ENCODE measurements at places on chromosomes 1 and 21. TPM values are rescaled to one million over a fixed set of nuclear protein-coding genes. Genes with fewer than 3 reads are reported as not detected.
A peak's percentile ranks its signal among the peaks of the same experiment; 100 is the strongest.

LAMB3 gene
- total RNA-seq = 0.58 TPM

CNKSR1 gene
- total RNA-seq = 5.6 TPM

RCSD1 gene
- total RNA-seq = 2.3 TPM

FABP3 gene
- 3.3 TPM for total RNA-seq

TEX38 gene
- not detected for total RNA-seq

SYT6 gene
- total RNA-seq = 0.23 TPM

CA14 gene
- 3.0 TPM for total RNA-seq

TNN gene
- total RNA-seq = not detected

TCEA3 gene
- 103 TPM for total RNA-seq

ESPN gene
- total RNA-seq = 0.51 TPM

TSPAN1 gene
- 0.61 TPM for total RNA-seq

GRCh38 chr21:15486460-15487195, 243.2 kb upstream of the USP25 start:
- no peak overlapping the region for H3K27ac ChIP-seq
- H3K27me3 ChIP-seq = no peaks in the 10 kb centered on the region
- DNase-seq = no peak
- H3K4me1 ChIP-seq = no peaks in the 10 kb centered on the region
- H3K36me3 ChIP-seq = no peaks in the 10 kb centered on the region

GRCh38 chr1:234842726-234843641, 233.0 kb upstream of the IRF2BP2 start:
- H3K4me1 ChIP-seq = no peaks in the 10 kb centered on the region
- H3K27me3 ChIP-seq = no peaks in the 10 kb centered on the region
- no peak for DNase-seq
- H3K4me3 ChIP-seq = no peak overlapping the region

GRCh38 chr1:236575523-236575922, 28.8 kb downstream of the HEATR1 start:
- no peak overlapping the region for H3K27ac ChIP-seq
- no peaks in the 10 kb centered on the region for H3K36me3 ChIP-seq
- no peaks in the 10 kb centered on the region for H3K27me3 ChIP-seq
- H3K4me3 ChIP-seq = no peak overlapping the region
- no peak for DNase-seq

- H3K36me3 ChIP-seq = no peaks in the 10 kb centered on the region
- H3K27me3 ChIP-seq = no peaks in the 10 kb centered on the region
- no peaks in the 10 kb centered on the region for H3K4me1 ChIP-seq
- DNase-seq = no peak
- H3K4me3 ChIP-seq = no peak overlapping the region
Observed at GRCh38 chr1:54826226-54826816, 25.2 kb upstream of the TTC22 start.

GRCh38 chr1:17520041-17520440, 19.5 kb upstream of the ARHGEF10L start:
- no peak for DNase-seq
- no peak overlapping the region for H3K4me3 ChIP-seq
- peaks cover 2% of the 10 kb centered on the region for H3K4me1 ChIP-seq
- H3K36me3 ChIP-seq = no peaks in the 10 kb centered on the region
- no peak overlapping the region for H3K27ac ChIP-seq

DNA sequence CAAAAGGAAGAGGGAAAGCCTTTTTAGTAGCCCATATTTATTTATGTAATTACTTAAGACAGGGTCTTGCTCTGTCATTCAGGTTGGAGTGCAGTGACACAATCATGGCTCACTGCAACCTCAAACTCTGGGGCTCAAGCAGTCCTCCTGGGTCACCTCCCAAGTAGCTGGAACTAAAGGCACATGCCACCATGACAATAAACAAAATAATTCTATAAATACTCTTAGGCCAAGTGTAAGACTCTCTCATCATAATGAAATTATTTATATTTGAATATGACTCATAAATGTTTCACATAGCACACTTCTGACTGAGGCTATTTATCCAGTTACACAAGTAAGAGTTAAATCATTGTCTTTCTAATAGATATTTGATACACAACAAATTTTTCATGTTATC, 314.7 kb downstream of the AMY1C start:
- H3K27ac ChIP-seq = no peak overlapping the region
- H3K27me3 ChIP-seq = no peaks in the 10 kb centered on the region
- H3K4me1 ChIP-seq = no peaks in the 10 kb centered on the region
- DNase-seq = no peak

GRCh38 chr21:28464095-28464494, 528.6 kb downstream of the LTN1 start:
- no peak for DNase-seq
- no peaks in the 10 kb centered on the region for H3K4me1 ChIP-seq
- no peak overlapping the region for H3K27ac ChIP-seq
- H3K27me3 ChIP-seq = no peaks in the 10 kb centered on the region

- H3K27ac ChIP-seq = no peak overlapping the region
- H3K4me3 ChIP-seq = no peak overlapping the region
- no peaks in the 10 kb centered on the region for H3K27me3 ChIP-seq
Observed at GRCh38 chr21:25837533-25838265, 102.9 kb downstream of the GABPA start.

GRCh38 chr21:27023186-27023585, 56.3 kb upstream of the ADAMTS5 start:
- DNase-seq = no peak
- no peak overlapping the region for H3K27ac ChIP-seq
- H3K36me3 ChIP-seq = no peaks in the 10 kb centered on the region
- no peaks in the 10 kb centered on the region for H3K4me1 ChIP-seq

DNA sequence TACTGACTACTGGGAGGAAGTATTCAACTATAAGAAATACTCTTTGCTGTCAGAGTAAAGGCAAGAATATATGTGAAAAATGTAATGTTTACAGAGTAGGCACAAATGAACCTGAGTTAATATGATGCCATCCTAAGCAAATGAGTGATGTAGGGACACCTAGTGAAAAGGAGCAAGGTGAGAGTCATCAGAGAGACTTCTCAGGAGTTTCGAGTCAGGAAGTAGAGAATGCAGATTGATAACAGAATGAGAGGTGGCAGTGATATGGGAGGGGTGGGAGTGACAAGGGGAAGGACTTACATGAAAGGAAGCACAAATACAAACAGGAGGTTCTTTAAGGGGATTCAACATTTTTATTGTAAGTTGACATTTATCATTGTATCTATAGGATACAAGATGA, 10.2 kb downstream of the PRCC start:
- H3K4me1 ChIP-seq = peaks cover 11% of the 10 kb centered on the region
- no peak overlapping the region for H3K27ac ChIP-seq
- no peak for DNase-seq
- H3K36me3 ChIP-seq = no peaks in the 10 kb centered on the region
- no peaks in the 10 kb centered on the region for H3K27me3 ChIP-seq
- H3K4me3 ChIP-seq = no peak overlapping the region

GRCh38 chr21:36337099-36337509, 17.1 kb downstream of the MORC3 start:
- no peak overlapping the region for H3K4me3 ChIP-seq
- no peaks in the 10 kb centered on the region for H3K27me3 ChIP-seq
- peaks cover 3% of the 10 kb centered on the region for H3K4me1 ChIP-seq

- no peak overlapping the region for H3K4me3 ChIP-seq
- no peak overlapping the region for H3K27ac ChIP-seq
- H3K36me3 ChIP-seq = no peaks in the 10 kb centered on the region
- no peaks in the 10 kb centered on the region for H3K4me1 ChIP-seq
- DNase-seq = no peak
Observed at GRCh38 chr1:116587501-116588227, 16.8 kb upstream of the CD58 start.

DNA sequence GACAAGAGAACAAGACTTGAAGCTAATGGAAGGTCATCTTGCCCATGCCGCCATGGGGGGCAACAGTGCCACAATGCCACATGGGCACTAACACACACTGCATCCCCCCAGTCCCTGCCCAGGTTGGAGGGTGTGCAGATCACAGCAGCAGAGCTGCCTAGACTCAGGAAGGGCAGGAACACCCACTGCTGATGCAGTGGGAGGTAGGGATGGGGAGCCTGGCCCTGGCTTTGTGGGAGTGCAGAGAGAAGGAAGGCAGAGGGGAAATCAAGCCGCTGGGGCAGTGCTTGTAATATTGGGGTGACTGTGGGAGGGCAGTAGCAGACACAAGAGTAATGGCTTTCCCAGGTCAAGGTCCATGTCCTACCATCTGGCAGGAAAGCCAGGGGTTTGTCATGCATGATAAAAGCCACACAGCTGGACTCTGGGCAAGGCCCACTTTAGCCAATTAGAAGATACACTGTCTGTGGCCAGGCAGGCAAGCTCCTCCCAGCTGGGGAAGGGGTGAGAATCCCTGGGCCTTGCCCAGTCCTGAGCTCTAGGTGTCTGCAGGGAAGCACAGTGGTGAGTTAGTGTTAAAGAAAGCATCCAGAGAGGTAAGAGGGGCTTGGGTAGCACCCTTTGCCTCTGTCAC, 25.4 kb upstream of the MEF2D start:
- H3K4me3 ChIP-seq = no peak overlapping the region
- no peaks in the 10 kb centered on the region for H3K27me3 ChIP-seq
- no peaks in the 10 kb centered on the region for H3K36me3 ChIP-seq
- peaks cover 1% of the 10 kb centered on the region for H3K4me1 ChIP-seq

DNA sequence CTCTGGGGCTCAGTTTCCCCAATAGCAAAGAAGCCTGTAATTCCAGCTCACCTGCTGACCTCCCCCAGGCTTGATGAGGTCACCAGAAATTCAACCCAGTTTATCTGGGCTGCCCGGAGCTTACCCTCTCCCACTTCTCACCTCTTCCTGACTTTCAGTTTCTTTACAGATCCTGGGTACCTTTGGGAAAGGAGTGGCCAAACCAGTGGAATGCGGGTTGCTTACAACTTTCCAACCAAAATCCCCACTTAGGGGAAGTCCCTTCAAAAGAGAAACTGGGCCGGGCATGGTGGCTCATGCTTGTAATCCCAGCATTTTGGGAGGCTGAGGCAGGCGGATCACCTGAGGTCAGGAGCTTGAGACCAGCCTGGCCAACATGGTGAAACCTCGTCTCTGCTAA, 5.9 kb upstream of the MARCKSL1 start:
- no peak overlapping the region for H3K4me3 ChIP-seq
- DNase-seq = no peak
- no peaks in the 10 kb centered on the region for H3K36me3 ChIP-seq
- H3K27ac ChIP-seq = peak overlapping the region; percentile 38

- H3K27me3 ChIP-seq = no peaks in the 10 kb centered on the region
- H3K4me3 ChIP-seq = no peak overlapping the region
- H3K36me3 ChIP-seq = no peaks in the 10 kb centered on the region
- no peak overlapping the region for H3K27ac ChIP-seq
- peak; percentile 13 for DNase-seq
- no peaks in the 10 kb centered on the region for H3K4me1 ChIP-seq
Observed at GRCh38 chr1:230291731-230292620, 134.2 kb downstream of the PGBD5 start.

- no peaks in the 10 kb centered on the region for H3K27me3 ChIP-seq
- H3K4me1 ChIP-seq = peaks cover 4% of the 10 kb centered on the region
- DNase-seq = peak; percentile 77
- H3K27ac ChIP-seq = peak overlapping the region; percentile 47
Observed at GRCh38 chr1:36187800-36188593, 32.0 kb downstream of the MAP7D1 start.

DNA sequence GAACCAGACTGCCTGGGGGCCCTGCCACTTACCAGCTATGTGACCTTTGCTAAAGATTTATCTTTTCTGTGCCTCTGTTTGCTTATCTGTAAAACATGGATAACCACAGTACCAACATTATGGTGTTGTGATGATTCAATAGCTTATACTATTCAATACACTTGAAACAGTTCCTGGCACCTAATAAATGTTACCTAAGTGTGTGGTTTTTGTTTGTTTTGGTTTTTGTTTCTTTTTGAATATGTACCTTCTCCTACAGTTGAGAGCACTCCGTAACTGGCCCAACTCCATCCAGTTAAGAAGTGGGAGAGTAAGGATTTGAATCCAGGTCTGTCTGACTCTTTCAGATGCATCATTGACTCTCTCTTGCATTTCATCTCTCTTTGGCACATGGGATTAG, 125.8 kb upstream of the C8B start:
- no peak overlapping the region for H3K4me3 ChIP-seq
- peaks cover 8% of the 10 kb centered on the region for H3K4me1 ChIP-seq
- no peak overlapping the region for H3K27ac ChIP-seq
- no peaks in the 10 kb centered on the region for H3K27me3 ChIP-seq
- no peak for DNase-seq
- H3K36me3 ChIP-seq = no peaks in the 10 kb centered on the region

DNA sequence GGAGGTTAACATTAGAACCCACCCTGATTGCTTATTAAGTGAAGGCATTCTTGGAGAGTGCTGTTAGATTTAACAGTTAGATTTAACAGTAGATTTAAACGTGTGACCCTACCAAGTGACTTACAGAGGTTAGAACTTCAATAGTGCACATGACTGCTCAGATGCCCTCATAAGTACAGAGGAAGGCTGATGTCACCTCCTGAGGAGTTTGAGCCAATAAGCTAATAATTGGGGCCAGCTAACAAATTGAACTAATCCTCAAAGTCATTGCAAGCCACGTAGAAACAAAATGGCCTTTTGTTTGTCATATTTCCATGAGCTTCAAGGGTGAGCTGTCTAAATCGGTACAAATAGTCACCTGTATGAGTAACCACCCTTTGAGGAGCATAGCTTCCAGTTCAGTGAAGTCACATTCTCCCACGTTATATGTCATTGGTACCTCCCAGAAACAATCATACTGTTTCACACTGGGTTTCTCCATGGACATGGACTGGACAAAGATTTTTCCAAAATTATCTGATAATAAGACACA, 11.7 kb downstream of the AVPR1B start:
- no peak for DNase-seq
- peaks cover 2% of the 10 kb centered on the region for H3K4me1 ChIP-seq
- H3K27ac ChIP-seq = no peak overlapping the region
- no peaks in the 10 kb centered on the region for H3K36me3 ChIP-seq
- H3K27me3 ChIP-seq = no peaks in the 10 kb centered on the region

DNA sequence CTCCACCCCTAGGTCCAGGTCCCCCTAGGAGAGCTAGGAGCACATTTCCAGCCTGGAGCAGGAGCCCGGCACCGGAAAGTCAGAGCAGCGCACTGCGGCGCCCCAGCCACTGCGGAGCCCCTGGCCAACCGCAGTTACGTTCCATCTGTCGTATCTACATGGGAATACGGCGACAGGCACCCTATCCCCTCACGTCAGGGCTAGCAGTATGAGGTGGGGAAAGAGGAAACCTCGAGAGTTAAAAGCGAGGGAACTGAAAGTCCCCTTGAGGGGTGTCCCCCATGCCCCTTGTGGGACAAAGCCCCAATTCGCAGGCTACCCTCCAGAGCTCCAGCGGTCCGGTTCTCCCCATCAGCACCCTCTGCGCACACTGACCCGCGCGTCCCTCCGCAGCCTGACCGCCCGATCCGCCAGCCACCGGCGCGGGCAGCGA, 995 bp downstream of the COLGALT2 start:
- no peaks in the 10 kb centered on the region for H3K36me3 ChIP-seq
- peaks cover 8% of the 10 kb centered on the region for H3K4me1 ChIP-seq
- DNase-seq = peak; percentile 18
- peak overlapping the region; percentile 60 for H3K4me3 ChIP-seq

GRCh38 chr1:156711011-156711817, 5.8 kb upstream of the CRABP2 start:
- no peak overlapping the region for H3K27ac ChIP-seq
- no peaks in the 10 kb centered on the region for H3K27me3 ChIP-seq
- no peak for DNase-seq

GRCh38 chr1:57281324-57281723, 142.5 kb downstream of the DAB1 start:
- H3K36me3 ChIP-seq = no peaks in the 10 kb centered on the region
- no peak overlapping the region for H3K4me3 ChIP-seq
- H3K4me1 ChIP-seq = no peaks in the 10 kb centered on the region
